Stimulated activated CD4-positive, alpha-beta T cell treated with anti-CD3 and anti-CD28 coated beads, Interleukin-2, amount 100 ng/mL, for 4 hours (primary cell): ENCODE measurements at places on chromosomes 16 and 17.

DNA sequence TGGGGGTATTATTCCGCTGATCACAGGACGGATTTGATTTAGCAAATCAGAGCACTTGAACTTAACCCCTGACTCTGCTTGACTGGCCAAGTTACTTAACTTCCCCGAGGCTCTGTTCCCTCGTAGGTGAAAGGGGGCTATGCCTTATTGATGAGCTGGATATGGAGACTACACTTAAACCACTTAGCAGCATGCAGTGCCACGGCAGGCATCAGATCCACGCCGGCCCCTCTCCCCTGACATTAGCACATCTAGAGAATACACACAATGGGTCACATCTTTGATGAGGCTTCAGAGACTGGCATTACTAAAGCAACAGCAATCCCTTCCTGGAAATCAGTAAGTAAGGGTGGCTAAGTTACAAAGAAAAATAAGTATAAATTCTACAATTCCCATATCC, 71.0 kb downstream of the ABCC12 start:
- no peak for DNase-seq

- DNase-seq: no peak
Observed at GRCh38 chr16:68269793-68270192, 5.5 kb downstream of the SLC7A6 start.

DNA sequence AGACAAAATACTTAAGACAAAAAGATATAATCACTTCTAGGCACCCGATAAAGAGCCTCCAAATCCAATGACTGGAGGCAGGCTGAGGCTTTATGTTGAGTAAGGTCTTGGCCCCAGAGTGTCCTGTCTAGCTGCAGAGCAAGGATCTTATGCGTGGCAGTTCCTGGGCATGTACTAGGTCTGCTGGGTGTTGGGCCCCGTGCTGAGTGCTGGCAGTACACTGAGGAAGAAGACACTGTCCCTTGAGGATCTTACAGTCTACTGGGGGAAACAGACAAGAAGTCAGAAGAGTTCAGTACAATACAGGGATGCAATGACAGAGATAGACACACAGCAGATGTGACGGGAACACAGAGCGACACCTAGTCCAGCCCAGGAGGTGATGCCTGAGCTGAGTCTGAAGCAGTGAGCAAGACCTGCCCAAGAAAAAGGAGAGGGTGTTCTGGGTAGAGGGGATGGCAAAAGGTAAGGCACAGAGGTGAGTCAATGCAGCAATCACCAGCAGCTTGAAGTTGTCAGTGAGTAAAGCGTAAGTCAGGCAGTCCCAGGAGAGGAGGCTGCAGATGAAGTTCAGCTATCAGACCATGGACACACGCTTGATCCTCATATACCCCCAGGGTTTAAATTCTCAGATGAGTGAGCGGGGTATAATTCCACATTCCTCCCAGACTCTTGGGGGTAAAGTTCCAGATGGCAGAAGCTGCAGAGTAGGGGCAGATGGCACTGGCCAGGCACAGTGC, 18.1 kb downstream of the MAP3K14 start:
- no peak for DNase-seq

- no peak for DNase-seq
Observed at GRCh38 chr17:39791111-39791992, 53.6 kb downstream of the GRB7 start.

DNA sequence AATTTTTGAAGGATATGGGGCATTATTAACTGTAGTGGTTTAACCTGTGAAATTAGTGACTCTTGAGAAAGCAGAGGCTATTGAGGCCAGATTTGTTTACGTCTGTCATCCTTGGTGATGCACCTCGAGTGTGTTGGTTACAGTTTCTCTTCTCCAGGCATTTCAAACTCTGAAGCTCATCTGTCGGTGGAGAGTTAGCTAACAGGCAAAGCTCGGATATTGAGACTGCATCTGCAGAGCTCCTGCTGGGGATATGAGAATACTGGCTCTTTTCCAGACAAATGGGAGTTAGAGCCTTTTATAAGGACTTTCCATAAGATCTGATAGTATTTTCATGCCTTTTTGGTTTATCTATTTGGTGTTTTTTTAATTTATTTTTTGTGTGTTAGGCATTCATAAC, 6.7 kb downstream of the CLEC16A start:
- DNase-seq: no peak

GRCh38 chr17:41766135-41766534, 20.4 kb downstream of the JUP start:
- DNase-seq: no peak

DNA sequence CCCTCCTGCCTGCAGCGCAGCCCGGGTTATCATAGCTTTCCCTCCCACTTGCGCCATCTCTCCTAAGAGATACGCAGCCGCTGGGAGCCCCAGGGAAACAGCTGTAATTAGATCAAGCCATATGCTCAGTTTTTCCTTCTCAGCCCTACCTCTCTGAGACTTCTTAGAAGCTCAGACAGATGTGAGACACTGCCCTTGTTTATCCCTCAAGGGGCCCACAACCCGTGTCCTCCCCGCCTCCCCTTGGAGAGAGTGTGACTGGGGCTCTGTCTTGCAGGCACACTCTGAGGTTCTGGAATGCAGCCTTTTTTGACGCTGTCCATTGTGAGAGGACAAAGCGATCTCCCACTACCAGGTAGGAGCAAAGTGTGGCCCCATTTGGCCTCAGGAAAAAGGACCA, 31.2 kb downstream of the CIBAR2 start:
- DNase-seq: no peak

DNA sequence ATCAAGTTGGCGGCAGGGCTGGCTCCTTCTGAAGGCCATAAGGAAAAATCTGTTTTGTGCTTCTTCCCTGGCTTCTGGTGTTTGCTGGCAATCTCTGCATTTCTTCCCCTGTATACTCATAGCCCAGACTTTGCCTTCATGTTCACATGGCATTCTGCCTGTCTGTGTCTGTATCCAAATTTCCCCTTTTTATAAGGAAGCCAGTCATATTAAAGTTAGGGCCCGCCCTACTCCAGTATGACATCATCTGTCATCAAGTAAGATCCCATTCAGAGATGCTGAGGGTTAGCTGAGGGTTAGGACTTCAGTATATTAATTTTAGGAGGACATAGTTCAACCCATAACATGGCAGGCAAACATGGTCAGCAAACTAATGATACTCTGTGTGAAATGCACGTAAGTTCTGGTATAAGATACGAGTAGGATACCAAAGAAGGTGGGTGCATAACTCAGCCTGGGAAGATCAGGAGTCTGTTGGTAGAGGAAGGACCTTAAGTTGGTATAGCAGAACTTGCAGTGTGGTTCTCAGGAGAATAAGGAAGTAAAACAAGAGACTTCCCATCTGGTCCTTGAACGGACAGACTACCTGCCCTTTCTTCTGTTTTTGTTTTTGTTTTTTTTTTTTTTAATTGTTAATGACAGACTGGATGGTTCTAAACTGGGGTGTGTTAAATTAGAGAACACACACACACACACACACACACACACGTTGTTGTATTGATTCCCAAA, 13.9 kb downstream of the MAP2K6 start:
- DNase-seq: no peak

DNA sequence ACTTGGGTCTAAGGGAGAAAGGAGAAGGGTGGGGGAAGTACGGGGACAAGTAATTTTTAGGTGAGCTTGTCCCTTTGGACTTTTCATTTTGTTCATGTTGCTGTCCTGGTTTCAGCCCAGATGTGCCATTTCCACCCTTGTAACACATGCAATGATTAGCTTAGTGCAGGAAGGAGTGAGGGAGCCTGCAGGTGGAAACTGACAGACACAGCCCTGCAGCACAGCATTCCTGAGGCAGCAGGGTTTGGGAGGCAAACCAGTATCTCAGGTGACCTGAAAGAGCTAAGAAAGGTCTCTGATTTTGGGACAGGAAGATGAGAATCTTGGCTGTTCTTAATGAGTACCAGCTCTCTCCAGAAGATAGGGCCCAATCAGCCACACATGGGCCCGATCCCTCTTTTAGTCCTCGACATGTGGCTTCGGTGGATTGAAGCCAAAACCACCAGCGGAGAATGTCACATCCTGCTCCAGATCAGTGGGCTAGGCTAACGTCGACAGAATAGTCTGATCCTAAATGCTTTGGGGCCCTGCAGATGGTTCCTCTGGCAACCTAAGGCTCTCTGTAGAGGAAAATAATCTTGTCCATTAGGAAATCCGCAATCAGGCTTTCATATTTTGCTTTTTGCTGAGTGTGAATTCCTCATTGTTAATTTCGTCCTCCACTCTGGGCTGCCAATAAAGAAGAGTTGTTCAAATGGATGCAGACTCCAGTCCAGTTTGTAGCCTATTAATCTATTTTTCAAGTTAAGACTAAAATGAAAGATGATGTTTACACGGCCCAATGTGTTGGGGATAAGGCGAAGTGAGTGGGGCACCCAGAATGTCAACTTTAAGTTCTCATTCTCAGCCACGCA, 3.8 kb upstream of the RNF157 start:
- DNase-seq: no peak
